ENCODE measurements at places on chromosomes 1 and 21.
A peak's percentile ranks its signal among the peaks of the same experiment; 100 is the strongest.

GRCh38 chr1:18927654-18928272 lies 25.4 kb upstream of the ALDH4A1 start:
- peak; percentile 69 for DNase-seq

DNA sequence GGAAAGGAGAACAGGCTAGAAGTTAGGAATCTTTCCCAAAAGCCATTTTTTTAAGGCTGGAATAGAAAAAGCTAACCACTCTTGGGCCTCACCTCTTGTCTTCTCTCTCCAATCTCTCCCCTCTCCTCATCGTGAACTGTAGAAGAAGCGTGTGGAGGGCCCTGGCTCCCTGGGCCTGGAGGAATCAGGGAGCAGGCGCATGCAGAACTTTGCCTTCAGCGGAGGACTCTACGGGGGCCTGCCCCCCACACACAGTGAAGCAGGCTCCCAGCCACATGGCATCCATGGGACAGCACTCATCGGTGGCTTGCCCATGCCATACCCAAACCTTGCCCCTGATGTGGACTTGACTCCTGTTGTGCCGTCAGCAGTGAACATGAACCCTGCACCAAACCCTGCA lies 19.4 kb downstream of the PPP1R8 start:
- DNase-seq: no peak

- DNase-seq: no peak
These were observed 50.7 kb downstream of the SPATA17 start for GRCh38 chr1:217681806-217682205.

DNA sequence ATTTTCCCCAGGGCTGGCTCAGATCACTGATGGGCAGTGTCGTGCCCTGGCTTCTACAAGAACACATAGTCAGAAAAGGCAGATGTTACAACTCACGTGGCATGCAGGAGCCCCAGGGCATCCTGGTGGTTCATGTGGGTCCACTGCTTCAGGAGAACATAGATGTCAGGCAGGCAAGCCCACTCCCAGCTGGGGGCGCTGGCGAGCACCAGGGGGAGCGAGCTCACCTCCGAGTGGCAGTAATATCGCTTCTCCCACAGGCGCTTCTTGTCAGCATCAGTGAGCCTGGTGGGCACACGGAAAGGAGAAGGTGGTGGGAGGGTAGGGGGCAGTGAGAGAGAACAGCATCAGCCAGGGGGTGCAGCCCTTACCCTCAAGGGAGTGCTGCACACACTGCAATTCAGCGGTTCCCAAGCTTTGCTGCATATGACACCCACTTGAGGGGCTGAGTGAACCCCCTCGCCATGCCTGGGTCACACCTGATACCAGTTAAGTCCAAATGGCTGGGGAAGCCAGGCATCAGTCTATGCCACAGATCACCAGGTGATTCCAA lies 34.3 kb upstream of the PPP1R15B start:
- DNase-seq: peak; percentile 54

DNA sequence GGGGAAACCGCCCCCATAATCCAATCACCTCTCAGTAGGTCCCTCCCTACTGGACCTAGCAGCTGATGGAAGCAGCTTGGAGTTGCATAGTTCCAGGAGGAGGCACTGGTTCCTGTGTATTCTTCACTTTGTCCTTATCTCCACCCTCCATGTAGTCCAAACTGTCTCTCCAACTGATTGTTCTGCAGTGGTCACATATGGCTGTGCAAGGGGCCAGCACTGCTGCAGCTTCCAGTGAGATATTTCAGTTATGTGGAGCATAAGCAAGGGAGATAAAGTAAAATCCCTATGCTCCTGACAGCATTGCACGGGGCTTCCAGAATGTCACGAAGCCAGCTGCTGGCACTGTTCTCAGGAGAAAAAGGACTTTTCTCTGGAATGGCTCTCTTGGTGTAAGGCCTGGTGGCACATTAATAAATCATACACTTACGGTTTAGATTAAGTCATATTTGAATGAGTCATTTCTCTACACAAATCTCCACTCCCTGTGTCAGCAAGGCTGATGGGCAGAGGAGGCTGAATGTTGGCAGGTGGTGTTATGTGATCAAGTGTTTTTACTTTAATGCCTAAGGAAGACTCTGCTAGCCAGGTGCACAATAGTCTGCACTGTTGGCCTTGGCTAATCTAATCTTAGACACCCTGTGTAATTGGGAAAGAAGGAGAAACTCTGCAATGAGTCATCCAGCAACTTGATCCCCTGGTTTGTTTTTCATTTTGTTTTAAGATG lies 93.4 kb downstream of the KCNK1 start:
- DNase-seq: no peak

DNA sequence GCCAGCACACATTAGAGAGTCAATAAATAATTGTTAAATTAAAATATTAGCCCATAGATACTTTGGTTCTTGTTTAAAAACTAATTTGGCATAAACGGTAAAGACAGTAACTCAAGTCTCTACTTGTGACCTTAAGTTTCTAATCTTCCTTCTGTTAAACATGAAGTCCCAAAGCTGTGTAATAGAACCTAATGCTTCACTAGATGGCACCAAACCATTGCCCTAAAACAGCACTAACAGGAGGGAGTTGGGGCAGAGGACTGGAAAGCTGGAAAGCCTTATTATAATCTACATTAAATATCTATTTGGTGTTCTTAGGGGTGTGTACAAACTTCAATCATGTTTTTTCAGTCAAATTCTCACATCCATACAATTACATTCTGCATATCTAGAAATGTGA lies 176.7 kb downstream of the OLFM3 start:
- DNase-seq: no peak

DNA sequence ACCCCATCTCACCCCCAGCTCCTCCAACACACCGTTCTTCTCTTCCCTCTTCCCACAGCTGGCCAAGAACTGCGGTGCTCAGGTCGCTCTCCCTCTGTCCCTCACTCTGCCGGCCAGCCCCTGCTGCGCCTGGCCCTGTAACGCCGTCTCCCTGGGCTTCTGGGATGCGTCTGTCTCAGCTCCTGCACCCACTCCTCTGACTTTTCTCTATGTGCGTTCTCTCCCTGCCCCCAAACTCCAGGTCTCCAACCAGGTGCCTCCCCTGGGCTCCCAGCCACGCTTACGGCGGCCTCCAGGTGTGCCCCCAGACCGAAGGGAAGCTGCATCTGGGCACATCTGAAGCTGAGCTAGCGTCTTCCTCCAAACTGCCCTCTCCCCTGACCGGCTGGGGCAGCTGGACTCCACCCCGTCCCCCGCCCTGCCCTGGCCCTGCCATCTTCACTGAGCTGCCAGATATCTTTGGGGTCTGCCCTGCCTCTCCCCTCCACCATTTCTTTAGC lies 2.6 kb downstream of the KRTAP10-12 start:
- no peak for DNase-seq

DNA sequence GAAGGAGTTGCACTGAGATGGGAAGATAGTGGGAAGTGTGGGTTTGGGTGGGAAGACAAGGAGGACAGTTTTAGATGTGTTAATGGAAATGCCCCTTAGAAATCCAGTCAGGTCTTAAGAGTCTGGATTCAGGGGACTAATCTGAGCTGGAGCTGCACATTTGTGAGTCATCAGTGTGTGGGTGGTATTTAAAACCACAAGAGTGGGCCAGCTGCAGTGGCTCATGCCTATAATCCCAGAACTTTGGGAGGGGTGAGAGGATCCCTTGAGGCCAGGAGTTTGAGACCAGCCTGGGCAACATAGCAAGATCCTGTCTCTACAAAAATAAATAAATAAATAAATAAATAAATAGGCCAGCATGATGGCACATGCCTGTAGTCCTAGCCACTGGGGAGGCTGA lies 40.9 kb upstream of the SLC6A9 start:
- no peak for DNase-seq

GRCh38 chr1:7827126-7827955 lies 25.5 kb downstream of the UTS2 start:
- DNase-seq: peak; percentile 21

DNA sequence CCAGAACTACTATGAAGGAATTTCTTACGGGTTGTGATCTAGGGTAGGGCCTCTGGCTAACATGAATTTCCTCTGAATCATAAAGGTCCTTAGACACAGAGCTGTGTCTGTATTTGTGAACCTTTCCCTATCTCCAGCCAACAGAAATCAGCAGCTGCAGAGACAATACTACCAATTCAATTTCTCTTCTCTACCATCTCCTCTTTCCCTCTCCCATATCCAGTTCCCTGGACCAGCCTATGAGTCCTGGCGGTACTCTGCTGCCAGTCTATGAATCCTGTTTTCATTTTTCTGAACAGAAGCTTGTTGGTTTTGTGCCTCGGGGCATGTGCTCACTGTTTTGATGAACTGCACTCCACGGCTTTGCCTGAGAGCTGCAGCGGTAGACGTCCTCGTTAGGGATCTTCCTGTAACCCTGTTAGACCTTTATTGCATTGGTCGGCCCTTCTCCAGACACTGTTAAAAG lies 458.0 kb upstream of the VAMP3 start:
- no peak for DNase-seq

GRCh38 chr1:95071539-95071938 lies 1.2 kb downstream of the ALG14 start:
- no peak for DNase-seq

GRCh38 chr1:223211323-223211985 lies 68.4 kb upstream of the TLR5 start:
- DNase-seq: no peak

DNA sequence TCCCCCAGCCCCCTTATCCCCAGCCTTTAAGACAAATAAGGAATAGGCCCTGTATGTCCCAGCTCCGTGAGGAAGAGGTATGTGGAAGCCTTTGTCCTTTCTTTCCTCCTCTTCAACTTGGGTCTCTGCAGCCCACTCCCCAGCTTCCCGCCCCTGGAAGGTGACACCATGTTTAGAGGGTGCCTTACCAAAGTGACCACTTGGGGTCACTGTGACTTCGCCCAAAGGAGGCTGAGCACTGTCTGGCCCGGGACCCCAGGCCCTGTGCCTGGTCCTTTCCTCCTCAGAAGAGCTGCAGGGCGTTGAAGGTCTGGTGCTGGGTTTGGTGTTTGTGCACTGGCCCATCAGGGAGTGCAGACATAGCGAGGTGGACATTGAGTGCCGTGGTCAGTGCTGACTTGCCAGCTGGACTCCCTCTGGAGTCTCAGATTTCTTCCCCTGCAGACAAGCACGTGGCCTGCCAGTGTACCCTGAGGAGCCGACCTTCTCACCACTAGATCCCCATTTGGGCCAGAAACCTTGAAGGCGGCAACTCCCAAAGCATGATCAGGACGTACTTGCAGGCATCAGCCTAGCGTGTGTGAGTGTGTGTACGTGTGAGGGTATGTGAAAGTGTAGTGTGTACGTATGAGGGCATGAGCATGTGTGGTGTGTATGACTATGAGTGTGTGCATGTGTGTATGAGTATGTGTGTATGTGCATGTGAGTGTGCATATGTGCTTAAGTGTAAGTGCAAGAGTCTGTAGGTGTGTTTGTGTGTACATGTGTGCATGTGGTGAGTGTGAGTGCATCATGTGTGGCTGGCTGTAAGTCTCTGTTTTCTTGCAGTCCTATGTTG lies 181.4 kb upstream of the KIAA0040 start:
- no peak for DNase-seq
